Fibroblast of skin of scalp (primary cell): ENCODE measurements at places on chromosomes 12 and 14.

GRCh38 chr12:104189915-104190555 lies 25.5 kb upstream of the TXNRD1 start:
- DNase-seq: peak; percentile 75

DNA sequence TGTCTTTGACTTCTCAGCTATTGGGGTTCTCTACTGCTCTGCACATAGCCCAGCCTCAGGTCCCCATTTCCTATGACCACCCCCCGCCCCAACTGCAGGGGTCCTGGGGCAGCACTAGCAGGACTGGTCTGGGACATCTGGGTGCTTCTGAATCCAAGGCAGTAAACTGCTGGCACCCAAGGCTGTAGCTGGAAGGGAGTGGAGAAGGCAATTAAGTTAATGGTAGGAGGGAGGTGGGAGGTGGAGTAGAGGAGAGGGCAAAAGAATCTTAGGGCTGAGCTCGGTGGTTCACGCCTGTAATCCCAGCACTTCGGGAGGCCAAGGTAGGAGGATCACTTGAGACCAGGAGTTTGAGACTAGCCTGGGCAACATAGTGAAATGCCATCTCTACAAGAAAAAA lies 11.5 kb downstream of the PLEK2 start:
- no peak for DNase-seq

GRCh38 chr12:4346931-4347330 lies 25.9 kb downstream of the TIGAR start:
- DNase-seq: no peak

GRCh38 chr12:122687086-122687485 lies 16.1 kb downstream of the HCAR2 start:
- DNase-seq: no peak

GRCh38 chr12:90061809-90062208 lies 353.2 kb upstream of the ATP2B1 start:
- no peak for DNase-seq

DNA sequence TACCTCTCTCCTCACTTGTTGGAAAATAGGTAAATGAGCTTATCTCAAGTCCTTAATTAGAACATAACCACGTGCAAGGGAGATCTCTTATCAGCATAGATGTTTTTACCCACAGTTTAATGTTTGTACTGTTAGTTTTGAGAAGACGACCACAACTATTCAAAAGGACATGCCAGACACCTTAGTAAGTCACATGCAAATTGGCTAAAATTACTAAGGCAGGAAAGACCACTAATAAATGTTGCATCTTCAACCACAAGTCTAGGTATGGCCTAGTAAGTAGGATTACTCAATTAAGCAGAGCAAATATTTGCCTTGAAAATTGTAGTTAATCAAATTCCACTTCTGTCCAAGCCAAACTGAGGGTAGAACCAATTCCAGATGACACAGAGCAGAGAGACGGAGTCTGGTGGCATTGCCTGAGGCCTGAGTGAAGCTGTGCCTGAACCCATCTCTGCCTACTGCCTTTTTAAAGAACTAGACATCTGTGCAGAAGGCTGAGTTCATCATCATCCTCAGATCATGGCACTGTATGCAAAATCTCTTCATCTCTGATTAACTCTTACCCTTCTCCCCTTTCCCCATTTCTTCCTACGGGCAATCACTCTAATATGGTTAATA lies 29.7 kb upstream of the CHST11 start:
- DNase-seq: peak; percentile 47

DNA sequence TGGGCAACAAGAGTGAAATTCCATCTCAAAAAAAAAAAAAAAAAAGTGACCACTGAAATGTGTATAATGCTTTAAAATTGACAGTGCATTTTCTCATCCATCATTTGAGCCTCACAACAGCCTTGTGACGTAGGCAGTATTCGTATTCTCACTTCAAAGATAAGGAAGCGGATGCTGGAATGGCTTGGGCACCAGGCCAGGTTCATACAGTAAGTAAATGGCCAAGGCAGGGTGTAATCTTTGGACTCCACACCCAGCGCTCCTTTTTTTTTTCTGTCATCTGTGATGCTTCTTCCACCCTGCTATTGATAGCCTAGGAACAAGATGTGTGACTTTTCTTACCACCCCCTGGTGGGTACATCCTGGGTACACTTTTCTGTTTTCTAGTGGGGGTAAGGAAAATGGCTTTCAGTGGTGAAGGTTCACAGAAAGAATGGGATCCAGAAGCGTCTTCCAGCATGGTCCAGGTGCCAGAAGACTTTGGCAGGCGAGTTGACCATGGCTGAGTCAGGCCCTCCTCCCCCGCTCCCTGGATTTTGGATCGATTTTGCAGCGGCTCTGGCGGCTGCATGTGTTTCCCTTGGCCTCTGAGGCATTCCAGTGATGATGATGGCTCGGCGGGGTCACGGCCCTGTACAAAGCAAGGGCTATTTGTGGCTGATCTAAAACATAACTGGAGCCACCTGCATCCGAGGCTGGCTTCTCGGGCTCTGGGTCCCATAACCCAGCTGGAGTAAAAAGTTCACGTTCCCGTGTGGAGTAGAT lies 110.6 kb downstream of the CACNA1C start:
- DNase-seq: peak; percentile 56

- DNase-seq: no peak
These were observed 100.1 kb upstream of the DIO3 start for GRCh38 chr14:101460986-101461750.

- DNase-seq: no peak
These were observed 72.0 kb downstream of the NCOR2 start for GRCh38 chr12:124495194-124495983.

GRCh38 chr12:104935886-104936285 lies 22.2 kb downstream of the SLC41A2 start:
- no peak for DNase-seq

DNA sequence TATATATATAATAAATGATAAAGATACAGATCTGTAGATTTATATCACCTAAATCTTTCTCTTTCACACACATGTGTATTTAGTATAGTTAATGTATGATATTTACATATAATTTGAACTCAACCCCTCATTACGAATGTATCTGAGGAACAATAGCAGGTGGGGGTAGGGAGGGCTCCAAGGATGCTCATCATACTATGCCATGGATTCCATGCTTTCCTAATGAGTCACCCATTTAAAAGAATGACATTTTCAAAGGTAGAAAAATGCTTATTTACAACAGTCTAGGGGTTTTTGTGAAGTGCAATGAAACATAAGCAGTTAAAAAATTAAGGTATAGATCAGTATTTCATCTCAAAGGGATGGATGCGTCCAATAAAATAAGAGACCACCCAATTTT lies 181.6 kb downstream of the SOX5 start:
- DNase-seq: no peak

DNA sequence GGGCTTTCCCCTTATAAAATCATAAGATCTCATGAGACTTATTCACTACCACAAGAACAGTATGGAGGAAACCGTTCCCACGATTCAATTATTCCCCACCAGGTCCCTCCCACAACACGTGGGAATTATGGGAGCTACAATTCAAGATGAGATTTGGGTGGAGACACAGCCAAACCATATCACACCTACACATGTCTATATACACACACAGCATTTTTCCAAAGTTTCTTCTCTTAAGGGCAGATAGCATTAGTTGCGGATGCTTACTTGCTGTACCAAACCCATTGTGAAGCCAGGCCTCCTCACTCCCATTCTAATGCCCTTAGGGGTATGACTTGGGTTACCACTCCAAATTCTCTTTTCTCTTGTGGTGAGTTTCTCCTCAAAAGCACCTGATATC lies 104.1 kb upstream of the RAP1B start:
- no peak for DNase-seq

GRCh38 chr12:124130691-124131591 lies 157.9 kb downstream of the ZNF664 start:
- DNase-seq: no peak

GRCh38 chr12:117361347-117361751 lies at the start of gene NOS1:
TSS of gene NOS1 (minus strand) at chr12:117361626. CDS start at chr12:117331069, 30,557 bp downstream.
- no peak for DNase-seq

GRCh38 chr12:70691018-70691672 lies 53.9 kb upstream of the PTPRB start:
- DNase-seq: peak; percentile 12

DNA sequence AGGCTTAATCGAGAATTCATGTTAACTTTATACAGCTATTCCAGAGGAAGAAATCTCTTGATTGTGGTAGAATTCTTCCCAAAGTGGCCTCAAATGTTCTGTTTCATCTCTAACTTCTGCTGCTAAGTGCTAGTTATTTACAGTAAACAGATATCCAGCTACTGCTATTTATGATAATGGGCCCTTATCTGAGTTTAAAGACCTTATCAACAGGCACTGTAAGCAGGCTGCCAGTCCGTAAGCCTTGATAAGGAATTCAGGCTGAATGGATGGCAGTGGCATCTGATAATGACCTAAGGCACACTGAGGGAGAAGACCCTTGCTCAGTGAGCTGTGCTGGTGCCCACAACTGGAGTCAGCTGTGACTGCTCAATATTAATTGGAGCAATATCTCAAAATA lies 59.0 kb downstream of the PAX9 start:
- DNase-seq: no peak

GRCh38 chr12:8689681-8690080 lies 8.1 kb upstream of the RIMKLB start:
- no peak for DNase-seq

DNA sequence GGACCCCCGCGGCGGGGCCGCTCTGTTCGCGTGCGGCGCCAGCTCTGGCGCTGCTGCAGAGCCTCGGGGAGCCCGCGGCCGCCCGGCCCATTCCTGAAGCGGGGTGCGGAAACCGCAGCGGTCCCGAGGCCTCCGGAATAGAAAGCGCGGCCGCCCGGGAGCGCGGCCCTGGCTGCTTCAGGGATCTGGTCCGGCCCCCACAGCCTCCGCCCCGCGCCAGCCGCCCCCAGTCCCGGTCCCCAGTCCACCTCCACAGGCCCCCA lies 204 bp downstream of the HSP90AA1 start:
- no peak for DNase-seq

DNA sequence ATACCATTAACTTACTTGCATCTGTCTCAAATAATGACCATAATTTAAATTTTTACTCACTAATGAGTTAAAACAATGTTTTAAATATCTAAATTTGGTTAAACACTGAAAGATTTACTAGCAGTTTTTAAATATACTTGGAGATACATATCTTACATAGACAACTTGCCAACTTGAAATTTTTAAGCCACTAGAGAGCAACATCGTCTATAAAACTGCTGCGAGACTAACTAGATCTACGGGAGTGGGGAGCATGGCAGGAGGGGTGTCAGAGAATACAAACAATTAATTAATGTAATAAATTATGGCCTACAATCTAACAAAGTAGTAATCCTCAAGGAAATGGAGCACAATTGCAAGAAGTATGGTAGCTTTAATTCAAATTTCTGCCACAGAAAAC lies 120.4 kb downstream of the LRRIQ1 start:
- no peak for DNase-seq

GRCh38 chr14:64915797-64916196 lies 1.5 kb downstream of the CHURC1 start:
- DNase-seq: no peak

DNA sequence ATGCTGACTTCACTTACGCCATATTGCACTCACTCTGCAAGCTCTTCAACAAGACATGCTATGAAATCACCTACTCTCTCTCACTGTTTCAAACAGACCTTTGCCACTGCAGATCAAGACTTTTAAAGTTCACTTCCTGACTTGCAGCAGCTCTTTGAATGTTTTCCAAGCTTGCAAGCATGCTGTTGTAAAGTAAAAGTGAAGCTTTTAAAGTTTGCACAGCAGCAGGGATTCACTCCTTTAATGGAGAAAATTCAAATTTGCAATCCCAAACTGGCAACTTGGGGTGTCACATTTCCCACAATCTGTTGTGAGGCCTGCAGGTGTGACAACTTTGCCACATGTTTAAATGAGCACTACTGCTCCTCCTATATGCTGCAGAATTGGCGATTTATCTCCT lies 270.9 kb downstream of the ALX1 start:
- no peak for DNase-seq

- DNase-seq: peak; percentile 43
These were observed 245.5 kb downstream of the BCL11B start for GRCh38 chr14:99026471-99026870.

DNA sequence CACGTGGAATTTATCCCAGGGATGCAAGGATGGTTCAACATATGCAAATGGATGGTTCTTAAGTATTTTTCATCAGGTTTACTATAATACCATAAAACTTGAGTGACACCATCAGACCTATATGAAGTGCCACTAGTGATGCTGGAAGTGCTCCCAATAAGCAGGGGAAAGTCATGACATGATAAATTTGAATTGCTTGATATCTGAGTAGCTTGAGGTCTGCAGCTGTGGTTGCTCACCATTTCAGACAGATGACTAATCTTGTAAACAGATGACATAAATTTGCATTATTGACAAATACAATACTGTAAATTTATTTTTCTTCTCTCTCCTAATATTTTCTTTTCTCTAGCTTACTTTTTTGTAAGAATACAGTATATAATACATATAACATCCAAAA lies 13.7 kb upstream of the PRPF39 start:
- DNase-seq: no peak

DNA sequence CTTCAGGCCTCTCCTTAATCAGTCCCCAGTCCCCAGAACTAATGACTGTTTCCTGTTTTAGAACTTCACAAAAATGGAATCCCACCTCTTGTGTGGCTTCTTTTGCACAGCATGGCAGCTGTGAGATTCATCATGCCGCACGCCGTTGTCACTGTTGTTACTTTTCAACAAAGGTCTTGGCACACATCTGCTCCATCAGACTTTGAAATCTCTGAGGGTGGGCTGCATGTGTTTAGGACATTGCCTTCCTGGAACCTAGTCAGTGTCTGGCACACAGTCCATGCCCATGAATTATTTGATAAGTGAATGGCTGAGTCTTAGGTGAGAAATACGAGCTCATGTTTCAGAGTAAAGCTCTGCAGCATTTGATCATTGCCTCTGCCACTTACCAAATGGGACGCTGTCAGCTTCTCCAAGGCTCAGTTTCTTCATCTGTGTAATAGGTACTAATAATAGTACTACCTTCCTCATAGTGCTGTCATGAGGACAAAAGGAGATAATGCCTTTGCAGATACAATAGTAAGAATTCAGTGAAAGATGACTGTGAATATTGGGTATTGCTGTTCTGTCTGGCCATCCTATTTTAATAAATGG lies 90.4 kb downstream of the SRRM4 start:
- DNase-seq: no peak

- DNase-seq: peak; percentile 4
These were observed 101.6 kb downstream of the BRMS1L start for GRCh38 chr14:35927727-35928126.

DNA sequence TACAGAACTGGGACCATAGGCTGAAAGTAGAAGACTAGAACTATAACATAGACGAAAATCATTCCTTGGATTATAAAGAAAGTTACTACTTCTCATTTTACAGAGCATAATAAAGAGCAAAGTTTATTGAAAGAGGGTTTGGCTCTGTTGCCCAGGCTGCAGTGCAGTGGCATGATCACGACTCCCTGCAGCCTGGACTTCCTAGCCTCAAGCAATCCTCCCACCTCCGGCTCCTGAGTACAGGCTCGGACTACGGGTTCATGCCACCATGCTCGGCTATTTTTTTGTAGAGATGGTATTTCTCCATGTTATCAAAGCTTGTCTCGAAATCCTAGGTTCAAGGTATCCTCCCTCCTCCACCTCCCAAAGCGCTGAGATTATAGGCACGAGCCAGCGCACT lies 190.1 kb upstream of the FOXG1 start:
- no peak for DNase-seq

- DNase-seq: peak; percentile 84
These were observed 27.7 kb upstream of the RNU6-8 start for GRCh38 chr14:32230695-32231280.

GRCh38 chr12:90301095-90301494 lies 592.5 kb upstream of the ATP2B1 start:
- no peak for DNase-seq

GRCh38 chr14:68782091-68782981 lies 10.5 kb downstream of the ZFP36L1 start:
- no peak for DNase-seq

GRCh38 chr14:34920339-34920738 lies 45.2 kb upstream of the BAZ1A start:
- DNase-seq: no peak
